Liver (tissue), 10 donors: ENCODE measurements at places on chromosomes 3 and 15. TPM values are rescaled to one million over a fixed set of nuclear protein-coding genes. Genes with fewer than 3 reads are reported as not detected.

DNA sequence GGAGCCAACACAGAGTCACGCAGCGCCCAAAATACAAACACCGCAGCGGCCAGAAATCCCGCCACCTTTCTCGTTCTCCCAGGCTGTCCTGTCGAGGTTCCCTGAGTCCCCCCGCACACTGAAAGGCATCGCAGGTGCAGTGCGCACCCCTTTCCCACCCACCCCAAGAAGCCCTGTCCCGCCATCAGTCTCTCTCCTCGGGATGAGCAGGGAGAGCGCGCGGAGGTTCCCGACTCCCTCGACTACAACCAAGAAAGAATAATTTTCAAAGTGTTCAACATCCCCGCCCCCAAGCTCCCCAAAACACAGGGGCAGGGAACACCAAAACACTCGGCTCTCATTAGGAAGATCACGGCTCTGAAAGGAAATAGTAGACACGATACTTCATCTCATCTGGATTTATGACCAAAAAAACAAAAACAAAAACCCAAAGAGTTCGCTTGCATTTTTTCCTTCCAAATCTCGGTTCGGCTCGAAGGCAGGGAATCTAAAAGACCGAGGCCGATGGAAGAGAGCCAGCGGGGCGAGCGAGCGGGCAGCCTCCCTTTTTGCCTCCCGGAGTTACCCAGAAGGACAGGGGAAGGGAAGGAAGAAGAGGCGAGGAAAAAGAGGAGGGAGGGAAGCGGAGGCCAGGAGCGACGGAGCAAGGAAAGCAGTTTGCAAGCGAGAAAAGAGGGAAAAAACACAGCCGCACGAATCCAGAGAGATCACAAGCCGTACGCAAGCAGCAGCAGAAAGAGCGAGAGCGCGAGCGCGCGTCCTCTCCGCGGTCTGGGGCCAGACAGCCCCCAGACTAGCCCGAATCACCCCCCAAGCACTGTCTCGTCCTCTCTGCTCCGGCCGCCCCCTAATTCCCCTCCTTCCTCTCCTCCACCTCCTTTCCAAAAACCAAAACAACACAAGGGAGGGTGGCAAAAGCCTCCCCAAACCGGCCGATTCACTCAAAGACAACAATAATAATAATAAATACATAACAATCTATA, 808 bp downstream of the BCL6 start:
- peak; percentile 70 for DNase-seq
- H3K4me3 ChIP-seq: peak overlapping the region; percentile 97
- no peaks in the 10 kb centered on the region for H3K27me3 ChIP-seq
- H3K27ac ChIP-seq: peak overlapping the region; percentile 100
- H3K36me3 ChIP-seq: no peaks in the 10 kb centered on the region
- H3K4me1 ChIP-seq: peaks cover 29% of the 10 kb centered on the region

DNA sequence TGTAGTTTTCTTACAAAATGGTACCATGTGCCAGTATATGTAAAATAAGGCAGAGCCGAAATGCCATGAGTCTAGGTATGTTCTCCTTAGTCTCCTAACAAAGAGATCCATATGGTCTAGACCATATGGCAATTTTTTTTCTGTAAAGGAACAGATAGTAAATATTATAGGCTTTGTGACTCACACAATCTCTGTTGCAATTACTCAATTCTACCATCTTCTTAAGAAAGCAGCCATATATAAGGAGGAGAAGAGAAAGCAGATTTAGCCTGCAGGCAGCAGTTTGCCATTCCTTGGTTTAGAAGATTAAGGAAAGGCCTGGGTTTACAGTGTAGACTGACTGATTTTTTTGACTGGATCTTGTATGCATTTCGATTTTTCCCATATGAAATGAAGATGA, 16.3 kb upstream of the BBX start:
- no peaks in the 10 kb centered on the region for H3K4me1 ChIP-seq
- no peak for DNase-seq
- H3K36me3 ChIP-seq: no peaks in the 10 kb centered on the region
- H3K27me3 ChIP-seq: no peaks in the 10 kb centered on the region
- H3K4me3 ChIP-seq: no peak overlapping the region
- no peak overlapping the region for H3K27ac ChIP-seq

Gene CASR
- total RNA-seq: 0.05 TPM

Gene DPPA2
- not detected for total RNA-seq

DNA sequence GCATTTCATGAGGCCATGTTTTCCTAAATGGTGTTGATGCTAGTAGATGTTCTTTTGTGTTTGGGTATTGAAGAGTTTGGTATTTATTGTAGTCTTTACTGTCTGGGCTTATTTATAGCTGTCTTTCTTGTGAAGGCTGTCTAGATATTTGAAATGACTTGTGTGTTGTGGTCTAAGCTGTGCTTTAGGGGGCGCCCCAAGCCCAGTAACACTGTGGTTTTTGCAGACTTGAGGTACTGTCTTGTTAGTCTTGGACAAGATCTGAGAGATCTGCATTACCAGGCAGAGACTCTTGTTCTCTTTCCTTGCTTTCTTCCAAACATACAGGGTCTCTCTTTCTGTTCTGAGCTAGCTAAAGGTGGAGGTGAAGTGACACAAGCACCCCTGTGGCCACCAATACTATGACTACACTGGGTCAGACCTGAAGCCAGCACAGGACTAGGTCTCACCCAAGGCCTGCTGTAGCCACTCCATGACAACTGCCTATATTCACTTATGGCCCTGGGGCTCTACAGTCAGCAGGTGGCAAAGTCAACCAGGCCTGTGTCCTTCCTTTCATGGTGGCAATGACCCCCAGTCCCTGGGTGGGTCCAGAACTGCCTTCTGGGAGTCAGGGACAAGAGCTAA, 152.1 kb upstream of the TBC1D5 start:
- H3K27me3 ChIP-seq: no peaks in the 10 kb centered on the region
- H3K4me1 ChIP-seq: no peaks in the 10 kb centered on the region
- no peaks in the 10 kb centered on the region for H3K36me3 ChIP-seq
- no peak overlapping the region for H3K4me3 ChIP-seq
- H3K27ac ChIP-seq: no peak overlapping the region

- DNase-seq: no peak
- no peak overlapping the region for H3K27ac ChIP-seq
- no peaks in the 10 kb centered on the region for H3K36me3 ChIP-seq
- no peaks in the 10 kb centered on the region for H3K4me1 ChIP-seq
- H3K4me3 ChIP-seq: no peak overlapping the region
Observed at GRCh38 chr3:78614486-78614885, 1153.3 kb downstream of the ROBO1 start.

Gene IL17RD
- total RNA-seq: 0.47 TPM

Gene C15orf62
- total RNA-seq: 0.92 TPM

Gene SPTSSB
- total RNA-seq: 1.0 TPM

- peaks cover 3% of the 10 kb centered on the region for H3K4me1 ChIP-seq
- H3K27me3 ChIP-seq: no peaks in the 10 kb centered on the region
- H3K4me3 ChIP-seq: no peak overlapping the region
Observed at GRCh38 chr3:119302697-119303551, 8.7 kb downstream of the ARHGAP31 start.

DNA sequence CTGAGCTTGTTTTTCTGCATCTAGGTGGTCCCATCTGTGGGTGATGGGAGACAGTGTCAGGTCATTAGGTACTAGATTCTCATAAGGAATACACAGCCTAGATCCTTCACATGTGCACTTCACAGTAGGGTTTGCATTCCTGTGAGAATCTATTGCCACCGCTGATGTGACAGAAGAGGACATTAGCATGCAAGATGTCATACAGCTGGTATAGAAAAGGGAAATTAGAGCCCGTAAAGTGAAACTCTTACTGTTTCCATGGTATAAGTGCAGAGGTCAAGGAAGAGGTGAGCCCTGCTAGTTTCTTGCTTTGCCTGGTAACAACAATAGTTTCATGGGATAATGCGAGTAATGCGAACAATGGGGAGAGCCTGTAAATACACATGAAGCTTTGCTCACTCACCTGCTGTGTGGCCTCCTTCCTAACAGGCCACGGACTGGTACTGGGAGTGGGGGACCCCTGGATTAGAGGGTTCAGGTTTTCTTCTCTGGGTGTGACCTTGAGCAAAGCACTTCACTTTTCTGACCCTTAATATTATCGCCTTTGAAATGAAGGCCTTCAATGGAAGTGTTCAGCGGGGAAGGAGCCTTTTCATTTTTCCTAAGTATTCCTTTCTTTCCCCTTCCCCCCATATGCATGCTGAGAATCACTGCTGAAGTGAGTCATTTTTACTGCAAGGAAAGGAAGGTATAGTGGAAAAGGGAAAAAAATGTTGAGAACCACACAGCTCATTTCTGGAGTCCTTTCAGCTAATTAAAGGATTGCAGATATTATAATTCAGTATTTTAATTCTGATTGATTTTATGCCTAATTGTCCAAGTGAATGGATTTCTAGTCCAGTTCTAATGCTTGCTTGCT, 286.4 kb downstream of the UBE2E2 start:
- H3K36me3 ChIP-seq: no peaks in the 10 kb centered on the region
- H3K27ac ChIP-seq: no peak overlapping the region
- H3K4me1 ChIP-seq: peaks cover 1% of the 10 kb centered on the region

DNA sequence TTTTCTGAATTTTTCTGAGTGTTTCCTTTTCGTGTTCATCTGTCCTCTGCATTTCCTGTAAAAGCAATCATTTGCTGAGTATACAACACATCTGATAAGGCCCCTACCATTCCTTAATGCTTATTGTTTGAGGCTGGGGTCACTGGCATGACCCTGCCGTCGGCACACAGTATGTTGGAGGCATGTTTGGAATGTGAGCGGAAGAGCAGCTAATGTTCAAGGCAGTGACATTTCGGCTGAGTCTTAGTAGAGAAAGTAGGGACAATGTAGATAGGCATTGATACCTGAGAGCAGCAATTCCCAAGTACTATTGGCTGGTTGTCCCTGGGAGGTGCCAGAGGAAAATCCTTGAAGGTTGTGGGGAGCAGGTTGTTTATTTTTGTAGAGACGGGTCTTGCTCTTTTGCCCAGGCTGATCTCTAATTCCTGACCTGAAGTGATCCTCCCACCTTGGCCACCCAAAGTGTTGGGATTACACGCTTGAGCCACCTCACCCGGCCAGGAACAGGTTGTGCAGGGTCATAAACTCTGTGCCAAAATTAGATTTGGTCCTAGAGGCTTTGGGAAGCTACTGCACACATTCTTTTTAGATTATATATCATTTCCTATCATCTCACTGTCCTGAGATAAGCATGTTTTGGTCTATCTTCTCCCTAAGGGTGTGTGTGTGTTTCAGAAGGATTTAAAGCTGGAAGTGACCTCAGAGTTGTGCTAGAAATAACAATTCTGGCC, 13.5 kb downstream of the PTPN23 start:
- no peaks in the 10 kb centered on the region for H3K36me3 ChIP-seq
- peak overlapping the region; percentile 50 for H3K27ac ChIP-seq
- H3K4me3 ChIP-seq: no peak overlapping the region
- no peaks in the 10 kb centered on the region for H3K27me3 ChIP-seq
- H3K4me1 ChIP-seq: peaks cover 17% of the 10 kb centered on the region

- H3K4me1 ChIP-seq: no peaks in the 10 kb centered on the region
- no peak for DNase-seq
- no peak overlapping the region for H3K27ac ChIP-seq
- no peak overlapping the region for H3K4me3 ChIP-seq
- no peaks in the 10 kb centered on the region for H3K27me3 ChIP-seq
- H3K36me3 ChIP-seq: no peaks in the 10 kb centered on the region
Observed at GRCh38 chr15:55661428-55661827, 73.3 kb upstream of the PYGO1 start.

DNA sequence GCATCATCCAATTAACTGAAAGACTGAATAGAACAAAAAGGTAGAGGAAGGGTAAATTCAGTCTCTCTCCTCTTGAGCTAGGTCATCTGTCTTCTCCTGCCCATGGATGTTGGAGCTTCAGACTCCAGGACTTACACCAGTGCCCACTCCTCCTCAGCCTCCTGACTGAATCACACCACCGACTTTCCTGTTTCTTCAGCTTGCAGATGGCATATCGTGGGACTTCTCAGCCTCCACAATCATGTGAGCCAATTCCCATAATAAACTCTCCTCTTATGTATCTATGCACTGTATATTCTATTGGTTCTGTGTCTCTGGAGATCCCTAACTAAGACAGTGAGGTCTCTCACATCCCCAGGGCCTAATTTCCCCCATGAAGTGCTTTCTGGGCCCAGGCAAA, 140.4 kb downstream of the CD47 start:
- DNase-seq: no peak
- no peaks in the 10 kb centered on the region for H3K4me1 ChIP-seq
- H3K27me3 ChIP-seq: no peaks in the 10 kb centered on the region
- no peak overlapping the region for H3K4me3 ChIP-seq
- H3K36me3 ChIP-seq: no peaks in the 10 kb centered on the region
- H3K27ac ChIP-seq: no peak overlapping the region

Gene SI
- total RNA-seq: not detected
